HT1080 (cell line): ENCODE measurements at places on chromosomes 11 and 22.

- no peak for DNase-seq
Measured at GRCh38 chr11:120024046-120024445, 113.9 kb downstream of the TRIM29 start.

DNA sequence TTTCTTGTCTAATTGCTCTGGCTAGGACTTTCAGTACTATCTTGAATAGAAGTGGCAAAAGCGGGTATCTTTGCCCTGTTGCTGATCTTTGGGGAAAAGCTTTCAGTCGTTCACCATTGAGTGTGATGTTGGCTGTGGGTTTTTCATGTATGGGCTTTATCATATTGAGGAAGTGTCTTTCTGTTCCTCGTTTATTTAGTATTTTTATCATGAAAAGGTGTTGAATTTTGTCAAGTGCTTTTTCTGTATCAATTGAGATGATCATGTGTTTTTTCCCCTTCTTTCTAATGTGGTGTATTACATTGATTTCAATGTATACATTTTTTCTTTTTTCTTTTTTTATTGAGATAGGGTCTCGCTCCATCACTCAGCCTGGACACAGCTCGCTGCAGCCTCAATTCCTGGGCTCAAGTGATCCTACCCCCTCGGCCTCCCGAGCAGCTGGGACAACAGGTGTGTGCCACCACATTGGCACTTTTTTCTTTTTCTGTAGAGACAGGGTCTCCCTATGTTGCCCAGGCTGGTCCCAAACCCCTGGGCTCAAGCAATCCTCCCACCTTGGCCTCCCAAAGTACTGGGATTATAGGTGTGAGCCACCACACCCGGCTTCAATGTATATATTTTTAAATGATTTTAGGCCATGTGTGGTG, 5.3 kb upstream of the GNB1L start:
- no peak for DNase-seq

DNA sequence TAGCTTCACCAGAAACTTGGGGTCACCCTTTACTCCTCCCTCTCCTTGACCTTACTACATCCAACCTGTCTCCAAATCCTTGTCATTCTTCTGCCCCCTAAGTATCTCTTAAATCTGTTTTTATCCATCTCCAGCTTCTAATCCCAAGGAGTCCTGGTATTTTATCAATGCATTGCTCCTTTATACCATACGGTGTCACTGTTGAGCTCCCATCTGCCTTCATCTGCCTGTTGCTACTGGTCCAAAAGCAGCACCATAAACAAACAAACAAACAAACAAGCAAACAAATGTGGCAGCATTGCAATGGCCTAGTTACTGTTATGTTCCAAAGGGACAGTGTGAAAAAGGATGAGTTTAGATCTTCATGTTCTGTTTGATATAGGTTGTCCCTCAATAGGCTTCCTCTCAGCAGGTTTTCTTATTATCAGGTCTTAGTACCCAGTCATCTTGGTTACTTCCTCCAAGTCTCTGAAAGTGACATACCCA, 34.2 kb downstream of the DNHD1 start:
- peak; percentile 53 for DNase-seq

DNA sequence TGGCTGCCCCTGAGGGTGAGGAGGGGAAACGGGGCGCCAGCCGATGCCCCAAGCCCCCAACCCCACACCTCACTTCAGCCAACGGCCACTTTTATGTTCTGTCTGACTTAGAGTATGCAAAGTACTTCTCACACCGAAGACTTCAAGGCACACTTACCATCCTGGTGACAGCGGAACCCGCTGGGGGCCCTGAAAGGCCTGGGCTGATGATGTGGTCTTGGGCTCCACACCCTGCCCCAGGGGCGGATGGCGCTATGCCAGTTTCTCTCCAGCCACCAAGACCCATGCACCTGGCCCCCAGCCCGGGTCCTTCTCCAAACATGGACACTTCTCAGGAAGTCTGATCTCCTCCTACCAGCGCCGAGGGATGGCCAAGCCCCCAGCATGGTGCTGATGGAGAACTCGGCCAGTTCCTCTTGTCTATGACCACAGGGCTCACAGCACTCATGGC, 175.4 kb downstream of the CTTN start:
- no peak for DNase-seq

GRCh38 chr11:65911682-65912568, 6.9 kb downstream of the C11orf68 start:
- peak; percentile 98 for DNase-seq

DNA sequence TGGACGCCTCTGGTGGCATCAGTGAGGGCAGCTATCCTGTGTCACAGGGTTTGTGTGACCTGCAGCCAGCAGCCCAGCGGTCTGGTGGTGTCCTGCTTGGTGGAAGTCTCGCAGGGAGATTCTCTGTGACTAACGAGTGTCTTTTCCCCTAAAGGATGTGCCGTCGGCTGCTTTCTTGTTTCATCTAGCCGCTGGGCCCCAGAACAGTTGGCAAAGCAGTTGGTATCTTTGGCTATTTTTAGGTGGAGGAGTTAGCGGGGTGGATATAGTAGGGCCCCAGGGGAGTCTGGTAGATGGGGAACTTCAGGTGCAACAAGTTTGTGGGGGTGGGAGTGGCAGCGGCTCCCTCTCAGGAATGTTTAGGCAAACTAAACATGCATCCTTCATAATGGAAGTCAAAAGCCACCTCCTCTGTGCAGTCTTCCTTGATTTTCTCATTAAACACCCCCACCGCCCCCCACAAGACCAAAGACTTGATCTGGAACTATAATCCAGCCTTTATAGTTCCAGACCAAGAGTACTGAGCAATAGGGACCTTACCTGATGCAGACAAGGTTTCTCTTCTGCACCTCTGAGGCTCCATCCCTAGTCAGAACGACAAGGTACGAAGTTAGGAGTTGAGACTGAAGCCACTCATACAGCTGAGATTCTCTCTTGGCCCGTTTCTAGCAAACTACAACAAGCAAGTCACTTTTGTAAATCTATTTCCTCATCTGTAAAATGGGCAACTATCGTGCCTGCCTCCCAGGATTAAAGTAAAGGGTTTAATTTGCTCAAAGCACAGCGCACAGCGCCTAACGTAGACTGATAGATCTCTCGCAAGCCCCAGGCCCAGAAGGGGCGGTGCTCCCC, 1.1 kb upstream of the PELI3 start:
- DNase-seq: no peak
